ENCODE measurements at places on chromosomes 4 and X. TPM values are rescaled to one million over a fixed set of nuclear protein-coding genes. Genes with fewer than 3 reads are reported as not detected.

Gene PPP4R3C
- total RNA-seq: not detected

Gene SLC9B1
- total RNA-seq: 0.20 TPM

Gene FAM9C
- 1.2 TPM for total RNA-seq

Gene QRFPR
- 2.6 TPM for total RNA-seq

Gene MAGEC1
- total RNA-seq: not detected

Gene GRIA2
- not detected for total RNA-seq

Gene HELQ
- 15.3 TPM for total RNA-seq

Gene GLUD2
- total RNA-seq: 1.3 TPM

Gene RAB9B
- 25.1 TPM for total RNA-seq

- no peak for DNase-seq
These were observed 54.2 kb upstream of the GRID2 start for GRCh38 chr4:92249541-92249940.

DNA sequence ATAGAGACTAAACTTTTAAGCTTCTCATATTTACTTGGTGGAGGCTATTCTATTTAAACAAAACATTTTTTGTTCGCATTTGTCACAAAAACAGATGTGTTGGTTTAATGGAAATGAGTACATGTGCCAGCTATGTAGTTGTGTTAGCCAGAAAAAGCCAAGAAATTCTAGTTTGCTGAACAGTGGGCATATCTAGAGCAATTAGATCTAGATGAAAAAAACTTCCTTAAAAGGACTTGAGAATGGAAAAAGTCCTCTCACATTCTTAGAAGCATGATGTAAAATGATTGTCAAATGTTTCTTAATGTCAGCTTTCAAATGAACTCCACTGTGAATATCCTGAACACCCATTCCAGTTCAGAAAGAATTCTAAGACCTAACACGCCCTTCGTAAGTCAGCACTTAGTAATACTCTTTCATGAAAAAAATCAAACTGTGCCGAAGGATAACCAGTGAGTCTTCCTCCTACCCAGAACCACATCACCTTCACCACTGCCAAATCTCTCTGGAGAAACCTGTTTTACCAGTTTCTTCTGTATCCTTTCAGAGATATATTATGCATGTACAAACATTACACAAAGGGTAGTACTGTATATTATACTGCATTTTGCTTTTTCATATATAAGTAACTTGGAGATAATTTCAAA lies 28.2 kb downstream of the PHKA1 start:
- DNase-seq: no peak

DNA sequence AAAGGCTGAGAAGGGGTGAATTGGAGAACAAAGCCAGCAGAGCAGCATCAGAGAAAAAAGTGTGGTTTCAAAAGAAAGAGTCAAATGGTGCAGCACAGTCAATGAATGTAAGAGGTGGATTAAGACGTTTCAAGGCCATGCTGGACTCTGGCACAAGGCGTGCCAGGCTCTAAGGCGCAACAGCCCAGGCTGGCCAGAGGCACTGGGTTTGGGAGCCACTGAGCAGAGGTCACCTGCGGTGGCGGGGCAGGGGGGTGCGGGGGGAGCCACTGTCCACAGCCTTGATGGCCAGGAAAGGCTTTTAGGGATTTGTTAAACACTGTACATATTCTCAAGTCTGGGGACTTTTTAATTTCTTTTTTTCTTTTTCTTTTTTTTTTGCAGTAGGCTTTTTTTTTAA lies 222.5 kb upstream of the FAT1 start:
- no peak for DNase-seq

- no peak for DNase-seq
These were observed 11.7 kb downstream of the CTAG1B start for GRCh38 chrX:154607370-154607769.

GRCh38 chr4:142406917-142407501 lies 439.1 kb downstream of the INPP4B start:
- no peak for DNase-seq

DNA sequence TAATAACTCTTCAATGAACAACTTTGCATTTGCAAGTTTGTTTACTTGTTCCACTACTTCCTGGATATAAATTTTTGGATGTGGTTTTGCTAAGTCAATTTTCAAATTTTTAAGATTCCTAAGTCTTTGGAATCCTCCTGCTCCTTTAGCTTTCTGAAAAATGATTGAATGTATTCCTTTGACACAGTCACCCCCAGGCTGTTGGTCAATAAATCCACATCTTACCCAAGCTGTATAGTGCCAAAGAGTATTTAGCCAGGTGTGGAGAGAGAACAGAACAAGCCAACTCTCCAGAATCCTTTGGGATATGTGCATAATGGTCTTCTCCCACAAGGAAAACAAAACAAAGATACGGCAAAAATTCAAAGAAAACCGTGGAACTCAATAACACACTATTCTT lies 56.9 kb upstream of the INTU start:
- DNase-seq: no peak

GRCh38 chr4:74362347-74362746 lies 2.6 kb upstream of the EREG start:
- DNase-seq: no peak

DNA sequence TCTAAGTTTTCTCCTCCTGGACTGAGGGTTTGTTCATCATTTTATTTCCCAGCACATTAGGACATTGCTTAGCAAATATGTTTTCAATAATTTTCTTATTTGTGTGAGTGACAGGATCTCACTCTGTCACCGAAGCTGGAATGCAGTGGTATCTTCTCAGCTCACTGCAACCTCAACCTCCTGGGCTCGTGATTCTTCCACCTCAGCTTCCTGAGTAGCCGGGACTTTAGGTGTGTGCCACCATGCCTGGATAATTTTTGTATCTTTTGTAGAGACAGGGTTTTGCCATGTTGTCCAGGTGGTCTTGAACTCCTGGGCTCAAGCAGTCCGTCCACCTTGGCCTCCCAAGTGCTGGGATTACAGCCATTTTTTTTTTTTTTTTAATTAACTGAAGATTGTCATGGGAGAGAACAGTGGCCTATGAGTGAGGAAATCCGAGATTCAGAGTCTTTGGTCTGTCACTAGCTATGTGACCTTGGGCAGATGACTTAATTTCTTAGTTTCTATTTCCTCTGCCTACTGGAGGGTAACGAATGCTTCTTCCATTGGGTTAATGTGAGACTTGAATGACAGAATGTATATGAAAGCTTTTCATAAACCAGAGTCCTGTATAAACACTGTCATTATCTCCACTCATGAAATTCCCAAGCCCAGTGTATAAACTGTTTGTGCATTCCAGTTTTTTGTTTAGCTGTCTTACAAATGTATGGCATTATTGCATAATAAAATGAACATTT lies 23.9 kb downstream of the MOB1B start:
- no peak for DNase-seq

GRCh38 chrX:53656845-53657244 lies 29.7 kb downstream of the HUWE1 start:
- DNase-seq: no peak

- DNase-seq: no peak
These were observed 45.9 kb downstream of the USP11 start for GRCh38 chrX:47278691-47279090.

DNA sequence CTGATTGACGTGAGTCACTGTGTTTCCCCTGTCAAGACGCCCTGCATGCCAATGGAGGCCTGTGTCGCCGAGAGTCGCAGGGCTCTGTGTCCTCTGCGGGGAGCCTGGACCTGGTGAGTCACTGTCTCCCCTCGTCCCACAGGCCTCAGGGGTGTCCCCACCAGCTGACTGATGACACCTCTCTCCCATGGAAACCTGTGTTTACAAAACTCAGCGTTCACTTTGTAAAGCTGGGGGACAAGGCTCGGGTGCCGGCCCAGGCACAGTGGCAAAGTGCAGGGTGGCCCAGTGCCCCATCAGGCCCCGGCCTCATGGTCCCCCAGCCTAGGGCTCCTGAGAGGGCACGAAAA lies 21.2 kb upstream of the HGFAC start:
- DNase-seq: peak; percentile 17

- no peak for DNase-seq
These were observed 4.5 kb upstream of the ETDC start for GRCh38 chrX:135304741-135305140.

GRCh38 chr4:148868191-148868590 lies 426.0 kb upstream of the NR3C2 start:
- no peak for DNase-seq

- no peak for DNase-seq
These were observed 313.4 kb upstream of the BOD1L1 start for GRCh38 chr4:13940921-13941320.

DNA sequence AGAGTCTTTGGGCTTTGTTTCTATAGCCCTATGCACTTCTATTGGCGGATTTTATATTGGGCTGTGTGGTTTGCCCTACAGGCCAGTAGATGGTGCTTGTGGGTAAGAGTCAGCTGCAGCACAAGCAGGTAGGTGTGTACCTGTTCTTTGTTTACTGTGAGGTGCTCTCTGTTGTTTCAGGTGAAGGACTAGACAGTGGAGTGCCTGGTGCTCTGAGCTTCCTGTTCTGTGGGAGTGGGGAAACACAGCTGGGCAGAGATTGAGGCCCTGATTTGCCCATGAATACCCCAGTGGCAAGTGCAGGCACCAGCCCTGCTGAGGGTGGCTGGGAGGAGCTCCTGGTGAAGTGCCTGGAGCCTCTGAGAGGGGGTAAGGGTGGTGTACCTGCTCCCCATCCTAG lies 26.3 kb upstream of the UCP1 start:
- no peak for DNase-seq

DNA sequence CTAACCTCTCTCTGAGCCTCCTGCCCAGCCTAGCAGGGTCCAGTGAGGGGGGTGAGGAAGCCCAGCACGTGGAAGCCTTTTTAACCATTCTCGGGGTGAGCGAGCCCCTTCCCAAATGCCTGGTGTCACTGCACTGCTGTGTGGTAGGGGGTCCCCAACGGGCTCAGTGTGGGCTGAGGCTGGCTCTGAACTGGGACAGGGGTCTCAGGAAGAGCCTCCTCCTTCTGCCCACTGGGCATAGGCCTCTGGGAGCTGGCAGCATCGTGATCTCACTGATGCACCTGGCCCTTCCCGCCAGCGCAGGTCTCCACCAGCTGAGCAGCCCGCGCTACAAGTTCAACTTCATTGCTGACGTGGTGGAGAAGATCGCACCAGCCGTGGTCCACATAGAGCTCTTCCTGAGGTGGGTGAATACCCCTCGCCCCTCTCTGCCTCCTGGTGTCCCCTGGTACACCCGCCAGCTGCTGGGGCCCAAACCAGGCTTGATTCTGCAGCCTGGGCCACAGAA lies 12.6 kb downstream of the HTRA3 start:
- peak; percentile 28 for DNase-seq

DNA sequence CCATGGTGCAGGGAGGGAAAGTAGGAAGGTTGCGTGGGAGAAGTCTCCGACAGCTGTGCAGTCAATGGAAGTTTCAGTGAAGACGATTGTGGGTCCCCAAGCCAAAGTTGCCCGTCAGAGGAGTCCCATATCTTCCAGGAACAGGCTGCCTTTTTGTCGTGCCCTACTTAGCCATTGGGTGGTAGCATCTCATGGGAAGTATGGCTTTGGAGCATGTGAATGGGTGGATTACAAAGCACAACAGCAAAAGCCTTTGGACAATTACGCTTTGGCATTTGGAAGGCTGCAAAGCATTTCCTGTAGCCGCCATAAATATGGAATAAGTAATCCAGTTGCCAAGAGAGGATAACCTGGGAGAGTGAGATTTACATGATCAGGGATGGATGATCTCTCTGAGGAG lies 300.7 kb upstream of the BOD1L1 start:
- DNase-seq: no peak

DNA sequence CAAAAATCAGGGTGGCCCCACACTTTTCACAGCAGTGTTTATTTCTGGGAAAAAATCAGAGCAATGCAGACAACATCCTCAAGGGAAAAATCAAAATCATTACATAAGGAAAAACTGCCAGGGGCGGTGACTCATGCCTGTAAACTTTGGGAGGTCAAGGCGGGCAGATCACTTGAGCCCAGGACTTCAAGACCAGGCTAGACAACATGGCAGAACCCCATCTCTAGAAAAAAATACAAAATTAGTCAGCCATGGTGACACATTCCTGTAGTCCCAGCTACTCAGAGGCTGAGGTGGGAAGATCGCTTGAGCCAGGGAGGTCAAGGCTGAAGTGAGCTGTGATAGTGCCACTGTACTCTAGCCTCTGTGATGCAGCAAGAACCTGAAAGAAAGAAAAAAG lies 102.8 kb downstream of the NAF1 start:
- DNase-seq: no peak

GRCh38 chrX:115559672-115560071 lies 1.3 kb upstream of the PLS3 start:
- DNase-seq: no peak

DNA sequence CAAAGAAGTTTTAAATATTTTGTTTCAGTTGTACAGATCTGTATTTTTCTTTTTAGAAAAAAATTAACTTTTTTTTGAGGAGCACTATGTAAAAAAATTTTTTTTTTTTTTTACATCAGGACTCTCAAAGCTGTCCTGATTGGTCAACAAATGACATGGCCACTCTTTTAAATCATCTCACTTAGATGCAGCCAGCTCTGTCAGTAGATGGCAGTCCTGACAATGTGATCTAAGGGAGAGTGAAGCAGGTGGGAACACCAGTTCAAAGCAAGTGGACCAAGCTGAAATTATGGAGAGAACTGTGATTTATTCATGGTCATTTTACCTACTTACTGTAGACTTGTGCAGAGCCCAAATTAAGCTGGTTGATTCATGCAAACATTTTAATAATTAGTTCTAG lies 174.7 kb upstream of the GPRIN3 start:
- DNase-seq: no peak

DNA sequence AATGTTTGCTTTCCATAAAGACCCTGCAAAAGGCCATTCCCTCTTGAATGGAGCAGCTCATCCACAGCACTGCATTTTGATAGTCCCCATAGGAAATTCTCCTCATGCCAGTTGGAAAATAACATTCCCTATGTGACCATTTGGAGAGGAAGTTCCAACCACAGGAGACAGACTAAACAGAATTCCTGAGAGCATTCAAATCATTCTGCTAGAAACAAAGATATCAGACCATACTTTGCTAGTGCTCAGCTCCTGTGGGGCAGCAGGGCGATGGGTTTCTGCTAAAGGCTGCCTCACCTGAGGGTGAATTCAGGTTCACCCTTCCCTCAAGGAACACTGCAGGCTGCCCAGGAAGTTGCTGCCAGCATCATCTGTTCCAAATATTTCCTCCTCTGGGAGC lies 58.8 kb downstream of the LNX1 start:
- no peak for DNase-seq

- DNase-seq: no peak
These were observed 278.3 kb downstream of the CHIC1 start for GRCh38 chrX:73841337-73841736.

All from left ventricle myocardium superior (tissue), 1 donor.